GM23338 (cell line): ENCODE measurements at places on chromosomes 13 and 19. TPM values are rescaled to one million over a fixed set of nuclear protein-coding genes. Genes with fewer than 3 reads are reported as not detected.

DNA sequence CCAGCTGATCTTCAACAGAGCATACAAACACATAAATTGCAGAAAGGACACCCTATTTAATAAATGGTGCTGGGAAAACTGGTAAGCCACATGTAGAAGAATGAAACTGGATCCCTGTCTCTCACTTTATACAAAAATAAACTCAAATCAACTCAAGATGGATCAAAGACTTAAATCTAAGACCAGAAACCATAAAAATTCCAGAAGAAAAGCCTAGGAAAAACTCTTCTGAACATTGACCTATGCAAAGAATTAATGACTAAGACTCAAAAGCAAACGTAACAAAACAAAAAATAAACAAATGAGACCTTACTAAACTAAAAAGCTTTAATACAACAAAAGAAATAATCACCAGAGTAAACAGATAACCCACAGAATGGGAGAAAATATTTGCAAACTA, 74.5 kb upstream of the ABCC4 start:
- H3K36me3 ChIP-seq: no peaks in the 10 kb centered on the region
- H3K27me3 ChIP-seq: no peaks in the 10 kb centered on the region
- no peak overlapping the region for H3K4me3 ChIP-seq
- no peaks in the 10 kb centered on the region for H3K4me1 ChIP-seq

- H3K27ac ChIP-seq: no peak overlapping the region
- DNase-seq: no peak
- no peak overlapping the region for H3K4me3 ChIP-seq
- H3K27me3 ChIP-seq: no peaks in the 10 kb centered on the region
Observed at GRCh38 chr13:26861941-26862340, 101.4 kb upstream of the GPR12 start.

DNA sequence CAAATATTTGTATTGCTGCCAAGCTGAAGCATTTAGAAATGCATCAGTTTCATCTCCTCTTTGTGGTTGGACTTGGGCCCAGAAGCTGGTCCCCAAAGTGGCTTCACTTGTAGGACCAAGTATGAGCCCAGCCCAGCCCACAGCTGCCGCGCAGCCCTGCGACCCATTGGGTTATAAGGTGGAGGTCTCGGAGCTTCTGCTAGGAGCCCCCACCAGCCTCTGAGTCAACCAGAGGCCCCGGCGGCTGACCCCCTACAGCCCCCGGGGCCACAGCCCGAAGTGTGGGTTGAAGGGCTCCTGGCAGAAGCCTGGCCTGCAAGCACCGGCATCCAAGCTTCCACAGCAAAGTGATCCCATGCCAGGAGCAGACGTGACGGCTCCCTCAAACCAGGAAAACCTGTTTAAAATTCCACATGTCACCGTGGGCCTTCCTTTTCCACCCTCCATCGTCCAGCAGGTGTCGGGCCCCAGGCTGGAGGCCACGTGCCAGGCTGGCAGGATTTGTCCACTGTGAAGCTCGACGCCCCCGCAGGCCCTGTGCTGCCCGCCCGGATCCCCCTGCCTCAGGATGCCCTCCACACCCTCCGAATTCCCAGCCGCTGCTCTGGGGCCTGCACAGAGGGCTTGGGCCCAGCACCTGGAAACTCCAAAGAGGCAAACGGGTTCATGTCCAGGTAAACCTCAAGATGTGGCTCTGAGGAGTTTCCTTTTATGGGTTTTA, 54.7 kb downstream of the C13orf46 start:
- no peak overlapping the region for H3K27ac ChIP-seq
- H3K4me1 ChIP-seq: no peaks in the 10 kb centered on the region
- no peaks in the 10 kb centered on the region for H3K36me3 ChIP-seq

DNA sequence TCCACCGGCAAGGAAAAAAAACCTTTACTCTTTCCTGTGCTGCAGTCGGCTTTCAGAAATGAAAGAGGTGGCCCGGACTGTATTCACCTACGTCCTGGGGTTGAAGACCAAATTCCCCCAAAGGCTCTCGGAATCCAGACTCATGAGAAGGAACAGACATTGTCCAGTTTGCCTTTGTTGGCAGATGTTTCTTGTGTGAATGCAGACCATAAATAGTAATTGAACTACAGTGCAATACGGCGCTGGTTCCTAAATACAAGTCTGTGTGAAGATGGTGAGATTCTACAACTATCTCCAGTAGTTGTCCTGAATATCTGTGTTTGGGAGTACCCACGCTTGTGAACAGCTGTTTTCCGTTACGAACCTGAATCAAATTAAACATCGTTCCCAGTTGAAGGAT, 11.2 kb upstream of the PTOV1 start:
- no peak overlapping the region for H3K27ac ChIP-seq
- H3K4me3 ChIP-seq: no peak overlapping the region
- H3K4me1 ChIP-seq: no peaks in the 10 kb centered on the region
- no peaks in the 10 kb centered on the region for H3K27me3 ChIP-seq

DNA sequence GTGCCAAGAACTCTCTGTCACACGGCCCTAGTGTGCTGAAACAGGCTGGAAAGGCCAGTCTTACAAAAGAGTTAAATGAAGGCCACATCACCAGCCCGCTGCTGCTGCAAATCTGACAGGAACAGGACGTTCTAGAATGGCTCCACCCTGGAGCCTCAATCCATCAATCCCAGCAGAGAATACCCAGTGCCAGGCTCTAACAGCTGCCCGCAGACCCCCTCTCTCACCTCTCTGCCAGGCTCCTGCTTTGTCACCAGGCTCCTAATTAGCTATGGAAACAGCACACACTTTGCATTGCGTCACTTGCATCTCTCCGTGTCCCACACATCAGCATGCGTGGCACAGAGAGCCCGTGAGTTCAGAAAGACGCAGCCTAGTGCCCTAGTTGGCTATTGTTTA, 314.1 kb downstream of the FOXO1 start:
- peaks cover 4% of the 10 kb centered on the region; the same call in 1 of the 2 replicates for H3K27me3 ChIP-seq
- H3K4me3 ChIP-seq: no peak overlapping the region
- no peak for DNase-seq

DNA sequence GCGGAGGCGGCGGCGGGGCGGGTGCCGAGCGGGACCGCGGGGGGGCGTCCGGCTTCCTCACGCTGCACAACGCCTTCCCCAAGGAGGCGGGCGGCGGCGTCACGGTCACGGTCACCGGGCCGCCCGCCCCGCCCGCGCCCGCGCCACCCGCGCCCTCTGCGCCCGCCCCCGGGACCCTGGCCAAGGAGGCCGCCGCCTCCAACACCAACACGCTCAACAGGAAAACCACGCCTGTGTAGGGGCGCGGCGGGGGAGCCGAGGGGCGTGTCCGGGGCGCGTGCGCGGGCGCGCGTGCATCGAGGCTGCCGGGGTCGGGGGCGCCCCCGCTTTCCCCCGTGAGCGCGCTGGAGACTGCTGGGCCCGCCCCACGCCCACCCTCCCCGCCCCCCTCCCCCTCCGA, 8.8 kb upstream of the CACNG6 start:
- DNase-seq: peak; percentile 47
- peaks cover 27% of the 10 kb centered on the region; the same call in 1 of the 2 replicates for H3K27me3 ChIP-seq
- no peaks in the 10 kb centered on the region for H3K36me3 ChIP-seq
- no peak overlapping the region for H3K27ac ChIP-seq
- no peak overlapping the region for H3K4me3 ChIP-seq
- peaks cover 11% of the 10 kb centered on the region; the same call in 1 of the 2 replicates for H3K4me1 ChIP-seq

DNA sequence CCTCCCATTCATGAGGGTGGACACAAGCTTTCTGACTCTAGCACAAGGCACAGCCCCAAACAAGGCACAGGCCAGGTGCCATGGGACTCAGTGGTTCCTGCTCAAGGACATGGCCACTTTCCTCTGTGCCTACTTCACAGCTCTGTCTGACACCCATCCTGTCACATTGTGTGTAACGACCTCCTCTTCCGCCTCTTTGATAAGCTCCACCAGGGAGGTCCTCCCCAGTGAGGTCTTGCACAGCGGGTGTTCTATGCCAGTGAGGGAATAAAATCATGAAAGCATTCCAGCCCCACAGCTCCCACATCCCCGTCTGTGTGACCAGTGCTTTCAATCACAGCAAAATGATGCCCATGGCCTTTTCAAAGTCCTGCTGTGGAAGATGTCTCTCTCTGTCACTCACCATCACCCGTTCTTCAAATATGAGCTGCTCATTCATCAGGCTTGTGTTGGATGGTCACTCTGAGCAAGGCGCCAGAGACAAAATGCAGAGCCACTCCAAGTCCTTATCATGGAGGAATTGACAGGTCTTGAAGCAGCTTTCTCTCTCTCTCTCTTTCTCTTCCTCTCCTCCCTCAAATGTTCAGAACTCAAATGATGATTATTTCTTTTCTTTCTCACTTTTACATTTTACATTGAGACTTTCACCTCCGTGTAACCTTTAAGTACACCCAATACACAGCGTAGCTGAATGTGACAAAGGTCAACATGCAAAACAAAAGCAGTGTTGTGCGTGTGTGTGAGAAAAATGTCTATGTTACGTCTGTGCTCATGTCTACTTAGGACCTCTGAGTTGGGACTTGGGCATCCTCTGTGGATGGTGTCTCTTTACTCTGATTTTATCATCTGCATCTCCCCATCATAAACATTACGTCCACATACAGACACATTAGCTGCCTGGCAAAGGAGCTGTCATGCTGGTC, 8.0 kb upstream of the SPATA13 start:
- no peaks in the 10 kb centered on the region for H3K27me3 ChIP-seq
- H3K36me3 ChIP-seq: no peaks in the 10 kb centered on the region
- H3K27ac ChIP-seq: no peak overlapping the region
- H3K4me3 ChIP-seq: no peak overlapping the region
- peaks cover 4% of the 10 kb centered on the region; the same call in 1 of the 2 replicates for H3K4me1 ChIP-seq
- DNase-seq: no peak

- no peak overlapping the region for H3K4me3 ChIP-seq
- DNase-seq: no peak
- no peak overlapping the region for H3K27ac ChIP-seq
- H3K36me3 ChIP-seq: peaks cover 3% of the 10 kb centered on the region; the same call in 1 of the 2 replicates
- no peaks in the 10 kb centered on the region for H3K27me3 ChIP-seq
- peaks cover 20% of the 10 kb centered on the region for H3K4me1 ChIP-seq
Observed at GRCh38 chr13:100304229-100304628, 215.3 kb downstream of the PCCA start.

GRCh38 chr13:99182439-99182838, 18.2 kb upstream of the UBAC2 start:
- no peak overlapping the region for H3K27ac ChIP-seq
- H3K4me3 ChIP-seq: no peak overlapping the region
- H3K4me1 ChIP-seq: peaks cover 14% of the 10 kb centered on the region
- H3K36me3 ChIP-seq: no peaks in the 10 kb centered on the region

DNA sequence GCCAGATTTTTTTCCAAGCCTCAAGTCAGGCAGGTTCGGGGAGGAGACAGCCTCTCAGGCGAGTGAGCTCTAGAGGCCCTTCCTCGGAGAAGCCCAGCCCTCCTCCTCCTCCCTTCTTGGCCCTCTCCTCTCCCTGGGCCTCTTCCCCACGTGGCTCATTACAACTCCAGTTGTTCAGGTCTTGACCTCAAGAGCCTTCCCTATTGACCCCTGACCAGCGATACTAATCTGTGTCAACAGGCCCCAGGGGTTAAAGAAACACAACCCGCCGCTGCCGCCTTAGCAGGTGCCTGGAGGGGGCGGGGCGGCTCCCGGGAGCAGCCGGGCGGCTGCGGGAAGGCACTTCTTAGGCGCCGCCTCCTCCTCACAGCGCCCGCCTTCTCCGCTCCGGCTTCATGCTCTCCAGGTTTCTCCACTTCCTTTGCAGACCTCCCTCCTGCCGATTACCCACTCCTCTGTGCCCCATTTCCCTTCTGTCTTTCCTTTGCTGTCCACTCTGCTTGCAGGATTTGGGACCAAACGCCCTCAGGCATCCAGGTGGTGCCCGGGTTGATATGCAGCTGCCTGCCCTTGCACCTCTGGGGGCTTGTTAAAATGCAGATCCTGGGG, 51.0 kb downstream of the LYL1 start:
- no peaks in the 10 kb centered on the region for H3K36me3 ChIP-seq
- peaks cover 41% of the 10 kb centered on the region for H3K4me1 ChIP-seq
- peak overlapping the region; percentile 42 for H3K4me3 ChIP-seq
- no peak overlapping the region for H3K27ac ChIP-seq
- peak; percentile 95 for DNase-seq
- peaks cover 100% of the 10 kb centered on the region for H3K27me3 ChIP-seq

DNA sequence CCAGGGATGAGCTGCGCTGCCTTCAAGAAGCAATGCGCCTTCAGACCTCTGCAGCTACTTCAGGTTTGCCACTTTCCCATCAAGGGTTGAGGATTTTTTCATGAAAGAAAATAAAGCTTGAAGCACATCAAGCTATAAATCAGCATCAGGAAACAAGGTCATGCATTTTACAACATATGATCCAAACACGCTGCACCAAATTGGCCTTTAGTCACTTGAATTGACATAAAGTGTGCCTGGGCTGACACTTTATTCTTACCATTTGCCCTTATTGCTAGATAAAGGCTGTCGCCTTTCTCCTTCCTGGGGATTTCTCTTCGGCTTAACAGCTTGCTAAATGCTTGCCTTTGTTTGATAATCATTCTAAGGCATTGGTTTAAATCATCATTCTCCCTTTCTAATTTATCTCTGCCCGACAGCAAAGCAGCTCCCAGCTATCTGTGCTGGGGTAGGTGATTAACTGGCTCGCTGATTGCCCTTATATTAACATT, 87.7 kb downstream of the LHFPL6 start:
- DNase-seq: no peak
- H3K36me3 ChIP-seq: no peaks in the 10 kb centered on the region
- H3K4me3 ChIP-seq: no peak overlapping the region
- H3K4me1 ChIP-seq: peaks cover 16% of the 10 kb centered on the region
- H3K27me3 ChIP-seq: no peaks in the 10 kb centered on the region

- H3K27ac ChIP-seq: no peak overlapping the region
- H3K4me1 ChIP-seq: no peaks in the 10 kb centered on the region; the same call in 1 of the 2 replicates
- H3K27me3 ChIP-seq: no peaks in the 10 kb centered on the region
- H3K4me3 ChIP-seq: no peak overlapping the region
- H3K36me3 ChIP-seq: peaks cover 17% of the 10 kb centered on the region
Observed at GRCh38 chr13:40306817-40307216, 359.6 kb downstream of the FOXO1 start.

GRCh38 chr19:45164577-45165335, 4.0 kb upstream of the NKPD1 start:
- peak; percentile 82 for DNase-seq
- no peak overlapping the region for H3K4me3 ChIP-seq
- H3K27ac ChIP-seq: no peak overlapping the region
- H3K27me3 ChIP-seq: no peaks in the 10 kb centered on the region

DNA sequence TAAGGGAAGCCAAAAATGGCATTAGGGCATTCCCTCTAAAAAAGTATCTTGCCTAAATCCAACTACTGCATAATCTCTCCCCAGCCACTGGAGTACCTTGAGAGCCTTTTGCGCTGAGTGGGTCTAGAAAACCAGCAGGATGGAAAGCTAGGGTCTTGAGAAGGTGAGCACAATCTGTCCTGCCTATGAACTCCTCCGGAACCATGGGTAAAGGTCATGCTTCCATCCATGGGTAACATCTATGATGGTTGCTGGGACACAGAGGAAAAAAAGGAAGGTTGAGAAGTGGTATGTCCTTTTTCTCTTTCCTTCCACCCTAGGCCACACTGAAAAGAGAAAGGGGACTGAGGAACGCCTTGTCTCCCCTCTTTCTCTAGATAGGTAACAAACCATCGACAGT, 52.4 kb downstream of the ZNF676 start:
- no peaks in the 10 kb centered on the region for H3K4me1 ChIP-seq
- no peak overlapping the region for H3K4me3 ChIP-seq
- peak; percentile 50 for DNase-seq
- no peak overlapping the region for H3K27ac ChIP-seq

The FCER2 gene
- total RNA-seq: not detected in 2 replicates

The SLC25A41 gene
- total RNA-seq: 0.35 TPM in 1 of 2 replicates, not detected in the other

The TMEM272 gene
- 0.35 and 0.76 TPM in 2 replicates for total RNA-seq

The PSG2 gene
- not detected in 2 replicates for total RNA-seq

The FPR2 gene
- total RNA-seq: not detected in 2 replicates

The S1PR5 gene
- total RNA-seq: 3.1 and 8.0 TPM in 2 replicates

The CYP4F12 gene
- total RNA-seq: not detected in 2 replicates

The CYP2A7 gene
- total RNA-seq: 4.8 TPM in 1 of 2 replicates, not detected in the other

The RETN gene
- not detected in 2 replicates for total RNA-seq

The ZNF491 gene
- total RNA-seq: 1.1 and 1.3 TPM in 2 replicates

The PEX11G gene
- total RNA-seq: 1.2 and 2.2 TPM in 2 replicates

The RPL36 gene
- 575 and 895 TPM in 2 replicates for total RNA-seq

The CIRBP gene
- total RNA-seq: 152 and 202 TPM in 2 replicates

The ZBTB32 gene
- 1.8 TPM in 1 of 2 replicates, not detected in the other for total RNA-seq

The RFX1 gene
- total RNA-seq: 10.1 and 11.8 TPM in 2 replicates

The SLC1A6 gene
- total RNA-seq: 18.5 and 37.3 TPM in 2 replicates
